ENCODE measurements at places on chromosomes 1 and 21.

DNA sequence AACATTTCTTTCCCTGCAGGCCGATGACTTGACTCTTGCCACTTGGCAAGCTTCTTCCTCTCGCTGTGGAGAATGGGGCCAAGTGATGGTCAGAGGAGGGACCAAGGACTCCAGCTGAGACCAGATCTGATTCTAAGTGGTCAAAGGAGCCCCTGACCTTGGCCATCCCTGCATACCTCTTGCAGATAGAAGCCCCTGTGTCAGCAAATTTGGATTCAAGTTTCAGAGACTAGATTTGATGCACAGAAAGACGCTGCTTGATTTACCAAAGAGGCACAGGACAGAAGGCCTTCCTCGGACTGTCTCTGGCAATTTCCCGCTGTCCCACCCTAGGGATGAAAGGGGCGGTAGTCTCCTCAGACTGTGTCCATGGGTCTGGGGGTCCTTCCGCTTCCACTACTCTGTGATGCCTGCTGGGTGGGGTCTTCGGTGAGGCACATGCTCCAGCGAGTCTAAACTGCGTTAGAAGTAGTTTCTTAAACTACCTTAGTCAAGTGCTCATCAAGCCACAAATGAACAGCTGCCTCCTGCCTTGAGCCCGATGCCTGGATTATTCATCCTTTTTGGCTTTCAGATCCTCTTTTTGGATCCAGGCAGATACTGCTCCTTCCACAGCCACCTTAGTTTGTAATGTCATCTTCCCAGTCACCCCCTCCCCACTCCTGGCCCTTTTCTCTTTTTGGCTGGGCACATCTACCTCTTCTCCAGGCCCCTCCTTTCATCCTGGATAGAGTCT is 31.8 kb upstream of the RBM15 start:
- DNase-seq, result no peak

- DNase-seq, result no peak
Observed at GRCh38 chr1:207243442-207244408, 77.8 kb upstream of the CD55 start.

DNA sequence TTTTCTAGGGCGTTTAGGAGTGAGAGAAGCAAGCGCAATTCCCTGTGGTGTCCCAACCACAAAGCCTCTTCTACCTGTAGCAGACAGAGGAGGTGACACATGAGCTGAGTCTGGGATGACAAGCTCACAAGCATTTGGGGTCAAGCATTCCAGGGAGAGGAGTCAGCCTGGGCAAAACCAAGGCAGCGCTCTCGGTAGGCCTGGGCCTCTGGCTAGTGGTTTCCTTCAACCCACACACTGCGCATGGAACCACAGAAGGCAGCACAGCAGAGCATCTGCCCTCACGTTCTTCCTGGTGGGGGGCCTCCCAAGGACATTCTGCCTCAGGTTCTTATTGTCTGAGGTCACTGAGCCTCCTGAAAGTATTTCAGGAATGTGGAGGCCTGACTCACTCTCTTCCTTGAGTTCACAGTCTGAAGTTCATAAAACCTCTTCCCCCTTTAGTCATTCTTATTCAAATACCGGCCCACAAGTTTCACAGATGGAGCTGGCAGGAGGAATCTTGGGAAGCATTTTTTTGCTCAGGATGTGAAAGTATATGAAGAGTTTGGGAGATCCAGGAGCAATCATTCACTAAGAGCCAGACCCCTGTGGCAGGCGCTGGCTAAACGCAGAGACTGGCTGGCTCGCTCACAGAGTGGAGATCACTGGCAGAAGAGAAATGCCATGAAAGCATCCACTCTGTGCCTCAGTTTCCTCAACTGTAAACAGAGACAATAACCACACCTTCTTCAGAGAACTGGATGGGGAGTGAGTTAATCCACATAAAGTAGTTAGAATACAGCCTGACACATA is 26.8 kb downstream of the CCN1 start:
- DNase-seq, result peak; percentile 89

DNA sequence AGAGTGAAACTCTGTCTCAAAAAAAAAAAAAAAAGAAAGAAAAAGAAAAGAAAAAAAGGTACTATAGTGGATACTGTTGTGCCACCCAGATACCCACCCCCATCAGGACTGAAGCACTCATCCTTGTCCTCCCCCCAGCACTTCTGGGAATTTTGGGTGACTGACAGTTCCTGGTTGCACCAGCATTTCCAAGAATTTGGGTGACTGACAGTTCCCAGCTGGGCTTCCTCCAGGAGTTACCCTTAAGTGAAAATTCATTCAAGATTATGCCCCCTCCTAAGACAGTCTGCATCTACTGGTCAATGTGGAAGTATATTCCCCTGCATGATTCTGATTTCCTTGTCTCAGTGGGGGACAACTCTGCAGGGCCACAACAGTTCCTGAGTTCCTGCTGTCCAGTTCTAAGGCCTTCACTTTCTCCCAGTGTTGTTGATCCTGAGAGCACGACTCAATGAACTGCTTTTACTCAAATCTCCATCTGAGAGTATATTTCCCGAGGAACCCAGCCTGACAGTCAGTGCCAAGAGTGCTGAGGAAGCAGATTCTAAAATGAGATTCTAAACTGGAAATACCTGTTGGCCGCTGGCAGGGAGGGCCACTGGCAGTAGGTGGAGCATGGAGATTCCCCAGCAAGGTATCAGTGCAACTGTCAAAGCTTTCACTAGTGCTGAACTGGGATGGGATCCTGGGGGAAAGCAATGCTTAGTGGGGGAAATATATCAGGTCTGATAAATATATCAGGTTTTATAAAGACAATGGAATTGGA is 18.5 kb downstream of the RIIAD1 start:
- DNase-seq, result no peak

- DNase-seq, result no peak
Observed at GRCh38 chr21:35988416-35989137, 71.7 kb downstream of the SETD4 start.

- no peak for DNase-seq
Observed at GRCh38 chr1:231446138-231446537, 24.1 kb upstream of the EGLN1 start.

DNA sequence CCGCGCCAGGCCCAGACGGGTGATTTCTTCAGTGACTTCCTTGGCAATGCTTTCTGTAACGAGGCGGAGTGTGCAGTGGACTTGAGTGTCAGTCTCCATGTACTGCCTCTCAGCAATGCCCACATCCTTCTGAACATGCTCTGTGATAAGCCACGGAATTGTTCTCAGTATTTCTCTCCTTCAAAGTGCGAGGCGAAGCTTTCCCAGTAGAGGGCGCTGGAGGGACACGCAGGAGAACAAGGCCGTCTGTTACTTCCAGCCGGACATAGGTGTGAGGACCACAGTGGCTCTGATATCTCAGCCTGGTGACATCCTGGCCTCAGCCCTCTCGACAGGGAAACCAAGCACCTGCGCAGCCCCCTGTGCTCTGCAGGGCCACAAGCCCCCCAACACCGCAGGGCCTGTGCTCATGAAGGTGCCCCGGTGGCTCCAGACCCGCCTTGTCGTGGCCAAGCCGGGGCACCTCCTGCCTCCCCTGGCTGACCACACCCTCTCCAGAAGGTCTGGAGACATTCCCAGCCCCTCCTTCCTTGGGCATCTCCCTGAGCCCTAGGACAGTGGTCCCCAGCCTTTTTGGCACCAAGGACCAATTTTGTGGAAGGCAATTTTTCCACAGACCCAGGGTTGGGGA is 46.1 kb upstream of the BACE2 start:
- peak; percentile 92 for DNase-seq

- peak; percentile 77 for DNase-seq
Observed at GRCh38 chr1:185934476-185935189, 200.4 kb downstream of the HMCN1 start.

DNA sequence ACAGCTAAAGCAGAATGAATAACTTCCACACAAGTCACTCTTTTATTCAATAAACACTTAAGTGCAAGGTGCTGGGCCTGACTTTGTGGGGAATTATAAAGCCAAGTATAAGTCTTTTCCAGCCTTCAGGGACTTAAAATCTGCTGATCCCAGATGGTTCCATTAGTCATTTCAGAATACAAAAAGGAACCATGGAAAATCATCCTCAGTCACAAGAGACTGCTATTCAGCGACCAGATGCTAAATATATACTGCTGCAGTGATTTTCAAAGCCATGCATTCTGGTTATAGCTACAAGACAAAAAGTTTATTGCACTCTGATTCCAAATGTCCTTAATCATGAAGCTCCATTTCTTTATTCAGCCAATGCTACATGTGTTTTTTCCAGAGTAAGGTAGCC is 25.7 kb downstream of the GLMN start:
- no peak for DNase-seq

- DNase-seq, result no peak
Observed at GRCh38 chr1:112126598-112126997, 137.1 kb upstream of the KCND3 start.

GRCh38 chr1:206142011-206142410 is 24.8 kb upstream of the AVPR1B start:
- DNase-seq, result no peak

Data from adipocyte (in vitro differentiated cells).